ENCODE measurements at places on chromosomes 11 and 22. TPM values are rescaled to one million over a fixed set of nuclear protein-coding genes. Genes with fewer than 3 reads are reported as not detected.

The ENTHD1 gene
- not detected for polyA plus RNA-seq

- H3K27me3 ChIP-seq: no peaks in the 10 kb centered on the region
- no peaks in the 10 kb centered on the region for H3K36me3 ChIP-seq
- H3K4me1 ChIP-seq: peaks cover 8% of the 10 kb centered on the region
- no peak overlapping the region for H3K27ac ChIP-seq
- DNase-seq: no peak
- H3K4me3 ChIP-seq: no peak overlapping the region
Measured at GRCh38 chr22:21663738-21664137, 2.1 kb upstream of the PPIL2 start.

GRCh38 chr11:134460881-134461280 is 48.8 kb upstream of the B3GAT1 start:
- no peaks in the 10 kb centered on the region for H3K36me3 ChIP-seq
- no peak for DNase-seq
- H3K27ac ChIP-seq: no peak overlapping the region
- H3K4me3 ChIP-seq: no peak overlapping the region
- no peaks in the 10 kb centered on the region for H3K4me1 ChIP-seq

The BBOX1 gene
- polyA plus RNA-seq: not detected

GRCh38 chr11:15911377-15912044 is 444.8 kb downstream of the SOX6 start:
- no peak overlapping the region for H3K4me3 ChIP-seq
- no peaks in the 10 kb centered on the region for H3K27me3 ChIP-seq
- H3K36me3 ChIP-seq: no peaks in the 10 kb centered on the region
- no peaks in the 10 kb centered on the region for H3K4me1 ChIP-seq
- no peak for DNase-seq

All from B cell (primary cell).